D721Med (cell line): ENCODE measurements at places on chromosomes 5 and 9.

GRCh38 chr5:149288436-149288835, 16.8 kb downstream of the AFAP1L1 start:
- DNase-seq, result no peak

DNA sequence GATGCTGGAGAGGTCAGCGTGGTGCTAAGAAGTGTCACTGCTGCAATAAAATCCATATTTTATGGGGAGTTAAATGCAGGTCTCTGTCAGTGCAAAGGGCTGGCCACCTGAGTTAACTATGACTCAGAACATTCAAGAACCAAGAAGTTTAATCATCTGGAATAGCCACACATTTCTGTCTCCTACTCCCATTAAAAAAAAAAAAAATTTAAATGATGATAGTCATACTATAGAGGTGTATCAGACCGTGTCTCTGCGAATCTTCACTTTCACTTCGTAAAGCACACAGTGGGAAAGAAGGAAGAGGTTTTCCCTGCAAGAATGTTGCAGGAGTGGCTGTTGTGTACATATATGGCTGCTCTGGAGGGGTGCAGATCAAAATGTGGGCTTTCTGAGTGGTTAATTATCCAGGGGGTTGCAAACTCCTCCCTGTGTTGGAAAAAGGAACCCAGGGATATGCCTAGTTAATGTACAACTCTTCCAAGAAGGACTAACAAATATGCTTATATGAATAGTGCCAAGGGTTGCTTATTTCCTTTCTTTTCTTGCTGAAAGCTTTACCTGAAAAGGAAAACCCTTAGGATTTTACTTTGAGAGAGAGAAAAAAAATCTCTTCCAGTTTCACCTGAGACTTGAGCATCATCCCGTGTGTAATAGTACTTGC, 1.5 kb downstream of the CDH6 start:
- DNase-seq, result no peak

- no peak for DNase-seq
Measured at GRCh38 chr5:29972597-29972996, 1220.9 kb upstream of the CDH6 start.

DNA sequence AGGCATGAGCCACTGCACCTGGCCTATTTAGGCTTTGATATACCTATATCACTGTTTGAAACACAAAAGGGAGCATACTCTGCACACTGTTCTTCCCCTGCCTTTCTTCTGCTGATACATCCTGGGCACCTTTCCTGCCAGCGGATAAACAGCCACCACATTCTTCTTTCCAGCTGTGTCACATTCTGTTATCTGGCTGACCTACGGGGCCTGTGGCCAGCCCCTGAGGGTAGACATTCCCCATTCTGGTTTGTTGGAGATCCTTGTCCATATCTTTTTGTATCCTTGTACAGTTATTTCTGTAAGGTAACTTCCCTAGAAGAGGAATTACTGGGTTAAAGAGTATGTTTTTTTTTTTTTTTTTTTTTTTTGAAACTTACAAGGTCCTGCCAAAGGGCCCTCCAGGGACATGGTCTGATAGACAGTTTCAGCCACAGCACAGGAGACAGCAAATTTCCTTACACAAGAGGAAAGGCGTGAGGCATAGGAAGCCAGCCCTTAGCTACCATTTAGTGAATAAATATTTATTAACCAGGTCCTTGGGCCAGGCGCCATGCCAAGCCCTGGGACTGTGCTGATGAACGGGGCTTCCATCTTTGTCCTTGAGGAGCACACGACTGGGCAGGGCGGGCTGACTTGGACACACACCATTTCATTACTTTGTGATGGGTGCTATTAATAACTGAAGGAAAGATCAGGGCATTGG, 57.8 kb downstream of the ERGIC1 start:
- DNase-seq, result no peak

DNA sequence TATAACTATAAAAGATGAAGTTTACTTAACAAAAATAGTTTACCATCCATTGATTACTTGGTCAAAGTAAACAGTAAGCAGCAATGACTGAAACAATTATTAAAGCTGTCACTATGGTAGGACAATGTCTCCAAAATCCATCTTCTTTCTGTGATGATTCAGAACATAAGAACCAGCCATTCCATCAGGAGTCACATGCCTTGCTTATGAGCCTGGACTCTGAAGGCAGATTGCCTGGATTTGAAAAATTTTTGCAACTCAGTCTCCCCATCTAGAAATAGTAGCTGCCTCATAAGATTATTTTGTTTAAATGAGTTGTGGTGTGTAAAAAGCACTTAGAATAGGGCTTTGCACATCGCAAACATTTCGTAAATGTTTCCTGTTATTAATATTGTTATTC, 136.2 kb downstream of the LIFR start:
- DNase-seq, result no peak

- no peak for DNase-seq
Measured at GRCh38 chr5:52783226-52783959, 4.3 kb upstream of the ITGA1 start.

DNA sequence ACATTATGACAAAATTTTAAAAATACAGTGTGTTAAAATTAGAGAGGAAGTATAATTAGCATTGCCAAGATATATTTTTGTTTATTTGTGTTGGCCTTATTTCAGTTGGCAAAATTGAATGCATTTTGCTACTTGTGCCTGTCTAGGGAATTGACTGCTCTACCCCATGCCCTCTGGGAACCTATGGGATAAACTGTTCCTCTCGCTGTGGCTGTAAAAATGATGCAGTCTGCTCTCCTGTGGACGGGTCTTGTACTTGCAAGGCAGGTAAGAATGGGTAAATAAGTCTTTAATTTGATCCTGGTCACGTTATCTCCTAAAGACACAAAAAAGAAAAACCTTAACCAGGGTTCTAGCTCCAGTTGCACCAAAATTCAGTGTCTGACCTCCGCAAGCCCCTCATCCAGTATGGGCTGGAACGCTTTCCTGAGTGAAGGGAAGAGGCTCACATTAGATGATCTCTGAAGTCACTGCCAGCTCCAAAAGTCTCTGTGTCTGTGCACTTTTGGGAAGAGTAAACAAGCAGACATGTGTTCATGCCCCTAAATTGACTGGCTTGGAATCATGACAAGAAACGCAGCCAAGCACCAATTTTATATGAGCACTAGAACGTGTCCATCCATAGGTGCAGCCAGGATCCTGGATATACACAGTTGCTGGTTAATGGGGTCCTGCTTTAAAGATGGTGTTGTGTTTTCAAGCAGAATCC, 98.3 kb upstream of the PRRC1 start:
- DNase-seq, result no peak
